Sigmoid colon (tissue), 7 donors: ENCODE measurements at places on chromosomes 4 and X.

DNA sequence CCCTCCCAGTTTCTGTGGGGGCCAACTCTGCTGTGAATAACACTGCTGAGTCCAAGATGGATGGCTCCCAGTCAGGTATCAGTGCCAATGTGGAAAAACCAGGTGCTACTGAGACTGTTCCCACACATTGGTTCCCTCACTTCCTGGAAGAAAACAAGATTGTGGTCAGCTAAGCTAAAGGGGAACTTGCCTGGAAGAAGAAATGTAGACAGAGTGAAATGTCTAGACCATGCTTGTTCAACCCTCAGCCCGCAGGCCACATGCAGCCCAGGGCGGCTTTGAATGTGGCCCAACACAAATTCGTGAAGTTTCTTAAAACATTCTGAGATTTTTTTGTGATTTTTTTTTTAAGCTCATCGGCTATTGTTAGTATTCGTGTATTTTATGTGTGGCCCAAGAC is 28.6 kb upstream of the UTP14A start:
- no peak for DNase-seq

GRCh38 chr4:3710451-3711182 is 55.6 kb upstream of the ADRA2C start:
- DNase-seq = peak; percentile 50

DNA sequence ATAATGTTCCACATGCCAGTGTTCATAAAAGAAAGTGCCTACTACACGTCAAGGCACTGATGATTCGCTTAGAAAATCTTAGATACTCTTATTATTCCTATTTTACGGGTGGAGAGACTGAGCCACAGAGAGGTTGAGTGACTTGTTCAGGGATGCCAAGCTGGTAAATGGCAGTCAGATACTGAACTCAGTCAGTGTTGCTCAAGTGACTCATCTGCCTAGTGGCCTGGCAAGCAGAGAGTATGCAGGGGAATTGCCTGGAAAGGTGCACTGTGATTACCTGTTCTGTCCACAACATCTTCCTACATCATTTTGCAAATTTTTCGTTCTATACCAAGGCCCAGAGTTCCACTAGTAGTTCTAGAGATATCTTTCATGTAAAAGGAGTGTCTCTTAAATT is 68.4 kb downstream of the RAPGEF2 start:
- no peak for DNase-seq

DNA sequence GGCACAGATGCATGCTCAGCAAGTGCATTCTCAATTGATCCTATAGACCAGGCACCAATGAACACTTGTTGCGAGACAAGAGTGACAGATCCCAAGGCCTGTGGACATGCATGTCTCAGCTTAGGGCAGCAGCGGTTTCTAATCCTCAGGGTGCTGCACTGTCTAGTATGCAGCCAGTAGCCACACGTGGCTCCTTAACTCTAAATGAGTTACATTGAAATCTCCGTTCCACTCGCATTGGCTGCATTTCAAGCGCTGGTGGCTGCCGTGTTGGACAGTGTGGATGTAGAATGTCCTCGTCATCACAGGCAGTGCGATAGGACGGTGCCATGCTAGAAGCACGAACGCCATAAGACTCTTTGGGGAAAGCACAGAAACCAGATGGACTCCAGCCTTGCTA is 24.0 kb upstream of the AFAP1 start:
- DNase-seq = no peak

DNA sequence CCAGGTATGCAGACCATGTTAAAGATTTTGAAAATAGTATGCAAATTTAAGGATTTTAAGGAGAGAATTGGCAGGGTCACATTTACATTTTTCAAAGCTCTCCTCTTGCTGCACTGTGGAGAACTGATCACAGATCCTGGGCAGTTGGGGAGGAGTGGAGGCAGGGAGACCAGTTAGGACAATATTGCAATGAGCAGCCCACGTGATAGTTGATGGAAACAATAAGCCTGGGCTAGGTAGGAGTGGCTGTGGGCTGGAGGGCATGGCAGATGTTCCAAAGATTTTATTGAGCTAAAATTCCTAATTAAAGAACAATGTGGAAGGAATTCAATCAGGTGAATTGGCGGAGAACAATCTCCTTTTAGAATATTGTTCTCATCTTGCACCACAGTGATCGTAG is 50.6 kb downstream of the ENPEP start:
- DNase-seq = no peak

GRCh38 chr4:27057053-27057452 is 196.4 kb downstream of the STIM2 start:
- DNase-seq = no peak

- peak; percentile 72 for DNase-seq
Observed at GRCh38 chr4:127410201-127410600, 222.6 kb upstream of the INTU start.

DNA sequence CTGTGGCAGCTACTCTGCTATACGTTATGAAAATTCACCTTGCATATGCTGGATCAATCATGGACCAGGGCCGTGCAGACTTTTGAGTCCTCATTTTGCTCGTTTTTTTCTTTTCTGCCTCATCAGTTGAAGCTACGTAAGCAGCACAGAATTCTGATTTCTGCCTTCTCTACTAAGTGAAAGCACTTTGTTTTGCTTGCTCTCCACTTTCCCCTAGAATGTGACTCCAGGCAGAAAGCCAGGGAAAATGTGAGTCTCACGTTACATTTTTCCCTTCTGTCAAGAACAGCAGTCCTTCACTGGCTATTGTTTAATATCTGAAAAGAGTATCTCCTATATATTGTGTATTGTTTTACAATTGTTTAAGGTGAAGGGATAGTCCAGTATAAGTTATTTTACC is 1840.1 kb downstream of the PCDH7 start:
- DNase-seq = no peak

DNA sequence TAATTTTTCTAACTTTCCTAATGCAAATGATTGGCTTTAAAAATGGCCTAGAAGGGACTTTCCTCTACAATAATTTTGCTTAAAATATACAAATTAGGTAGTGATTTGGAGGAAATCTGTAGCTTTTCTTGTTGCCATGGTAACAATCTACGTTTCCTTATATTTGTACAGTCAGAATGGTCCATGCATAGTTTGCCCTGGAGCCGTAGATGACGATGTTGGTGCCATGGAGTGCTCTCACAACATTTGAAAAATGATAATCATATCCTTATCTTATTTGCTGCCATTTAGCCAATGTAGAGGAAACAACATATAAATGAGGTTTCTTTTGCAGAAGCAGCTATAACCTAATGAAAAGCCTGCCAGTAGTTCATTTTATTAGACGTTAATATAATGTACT is 89.0 kb upstream of the NMU start:
- no peak for DNase-seq

- DNase-seq = no peak
Observed at GRCh38 chr4:136909626-136910025, 622.7 kb downstream of the PCDH18 start.

- no peak for DNase-seq
Observed at GRCh38 chrX:17414839-17415238, 39.8 kb downstream of the NHS start.

DNA sequence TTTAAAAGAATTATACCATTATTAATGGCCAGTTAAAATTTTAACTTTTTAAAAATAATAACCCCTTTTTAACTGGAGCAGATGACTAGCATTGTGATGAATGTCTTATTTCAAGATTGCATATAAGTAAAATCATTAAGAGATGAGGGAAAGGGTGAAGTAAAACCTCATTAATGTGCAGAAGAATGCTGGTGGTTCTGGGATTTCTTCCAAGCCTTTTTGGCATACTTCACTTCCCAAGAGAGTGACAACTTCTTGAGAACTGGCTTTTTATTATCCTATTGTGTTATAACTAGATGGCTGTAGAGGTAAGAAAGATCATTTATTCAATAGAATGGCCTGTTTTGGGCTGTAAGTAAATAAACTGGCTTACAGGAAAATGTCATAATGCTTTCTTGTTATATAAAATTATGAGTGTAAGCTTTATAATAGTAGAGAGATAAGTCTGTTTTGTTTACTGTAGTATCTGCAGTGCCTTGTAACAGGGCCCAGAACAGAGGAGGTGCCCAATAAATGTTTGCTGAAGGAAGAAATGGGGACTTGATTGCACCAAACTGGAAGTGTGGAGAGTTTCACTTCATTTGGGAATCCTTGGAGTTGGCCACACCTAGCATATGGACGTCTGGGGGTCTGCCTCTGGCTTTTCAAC is 242.9 kb upstream of the PITX2 start:
- no peak for DNase-seq

GRCh38 chr4:156676116-156676851 is 295.3 kb downstream of the PDGFC start:
- DNase-seq = no peak

DNA sequence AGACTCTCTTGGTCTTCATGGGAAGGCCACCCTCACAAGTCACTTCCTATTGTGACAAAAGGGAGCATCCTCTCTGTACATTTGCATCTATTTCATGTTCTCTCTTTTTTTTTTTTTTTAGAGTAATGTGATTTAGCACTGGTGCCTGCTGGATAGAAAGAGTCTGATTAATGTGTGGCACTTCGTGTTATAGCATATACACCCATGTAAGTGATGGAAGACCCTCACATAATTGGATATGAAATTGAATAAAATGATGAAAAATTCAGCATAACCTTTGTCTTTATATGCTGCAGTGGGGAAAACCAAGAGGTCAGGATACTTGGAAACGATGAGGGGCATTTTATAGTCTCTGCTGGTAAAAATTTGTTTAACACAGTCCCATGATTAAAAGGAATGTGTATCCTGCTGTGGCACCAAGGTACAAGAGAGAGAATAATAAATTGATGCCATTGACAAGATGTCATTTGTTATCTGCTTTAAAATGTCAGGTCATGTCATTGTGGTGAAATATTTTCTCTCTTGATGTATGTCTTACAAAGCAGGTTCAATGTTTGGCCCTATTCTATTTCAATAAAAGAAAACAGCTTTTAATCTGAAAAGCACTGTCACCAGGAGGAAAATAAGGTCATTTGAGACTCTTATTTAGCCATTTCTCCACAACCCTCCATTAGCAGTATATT is 1115.4 kb downstream of the STPG2 start:
- DNase-seq = no peak

- no peak for DNase-seq
Observed at GRCh38 chr4:158446106-158446505, 75.6 kb upstream of the RXFP1 start.

DNA sequence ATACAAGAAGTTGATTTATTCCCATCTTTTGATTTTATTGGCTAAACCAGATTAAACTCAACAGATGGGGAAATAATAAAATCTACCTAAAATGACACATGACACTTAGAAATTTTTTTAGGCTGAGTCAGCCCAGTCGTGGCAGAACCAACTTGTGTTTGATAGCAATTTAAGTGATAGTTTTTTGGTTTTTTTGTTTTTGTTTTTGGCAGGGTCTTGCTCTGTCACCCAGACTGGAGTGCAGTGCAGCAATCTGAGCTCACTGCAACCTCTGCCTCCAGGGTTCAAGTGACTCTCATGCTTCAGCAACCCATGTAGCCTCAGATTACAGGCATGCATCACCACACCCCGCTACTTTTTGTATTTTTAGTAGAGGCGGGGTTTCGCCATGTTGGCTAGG is 370.3 kb upstream of the NOCT start:
- DNase-seq = no peak

GRCh38 chrX:37959212-37960021 is 46.9 kb upstream of the SYTL5 start:
- no peak for DNase-seq

GRCh38 chr4:51943221-51943620 is 76.9 kb downstream of the LRRC66 start:
- no peak for DNase-seq

- DNase-seq = no peak
Observed at GRCh38 chr4:122772311-122772710, 39.8 kb downstream of the BBS12 start.

DNA sequence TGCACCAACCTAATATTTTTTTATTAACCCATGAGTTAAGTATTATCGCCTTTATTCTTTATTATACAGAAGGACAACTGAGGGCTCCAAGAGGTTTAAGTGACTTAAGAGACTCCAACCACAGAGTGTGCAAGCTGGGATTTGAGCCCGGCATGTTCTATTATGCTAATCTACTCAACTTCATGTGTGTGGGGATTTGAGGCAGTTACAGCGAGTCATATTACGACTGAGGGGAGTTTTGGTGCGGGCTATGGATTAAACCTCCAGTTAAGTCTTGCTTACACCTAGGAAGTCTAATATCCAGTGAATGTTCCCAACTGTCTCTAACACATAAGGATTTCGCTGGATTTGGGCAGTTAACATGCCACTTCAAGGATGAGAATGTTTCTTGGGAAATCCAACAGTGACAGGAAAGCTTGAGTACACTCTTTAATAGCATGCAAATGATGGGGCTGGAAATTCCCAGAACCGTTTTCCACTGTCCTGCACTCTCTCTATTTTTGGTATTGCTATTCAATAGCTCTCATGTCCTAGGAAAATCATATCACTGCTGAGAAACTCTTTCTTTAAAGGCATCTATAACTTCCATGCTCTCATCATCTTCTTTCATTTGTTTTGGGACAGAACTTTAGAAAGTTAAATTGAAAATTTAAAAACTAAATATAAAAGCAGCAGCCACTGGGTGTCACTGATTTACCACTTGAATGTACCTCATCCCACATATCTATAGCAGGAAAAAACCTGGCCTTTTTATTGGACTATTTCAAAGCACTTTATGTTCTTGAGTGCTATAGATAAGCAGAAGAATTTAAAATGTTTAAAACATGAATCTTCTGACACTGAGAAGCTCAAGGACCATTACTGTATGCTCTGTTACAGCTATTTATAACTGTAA is 165.1 kb upstream of the TTC29 start:
- no peak for DNase-seq

DNA sequence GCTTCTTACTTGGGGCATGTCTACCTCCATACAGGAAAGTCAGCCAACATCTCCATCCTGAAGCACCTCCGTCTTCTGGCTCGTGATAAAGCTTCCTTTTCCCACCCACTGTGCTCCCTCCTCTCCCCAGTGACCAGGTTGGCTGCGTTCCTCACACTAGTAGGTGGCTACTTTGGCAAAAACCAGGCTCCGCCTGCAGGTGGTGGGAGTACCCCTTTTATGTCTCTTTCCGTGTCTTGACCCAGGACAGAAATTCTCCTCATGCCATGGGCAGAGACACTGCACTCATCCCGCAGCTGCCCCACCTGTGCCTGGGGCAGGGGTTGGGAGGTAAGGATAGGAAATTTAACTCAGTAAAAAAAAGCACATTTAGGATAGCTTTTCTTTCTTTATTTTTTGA is 50.9 kb downstream of the ENPP6 start:
- DNase-seq = no peak

DNA sequence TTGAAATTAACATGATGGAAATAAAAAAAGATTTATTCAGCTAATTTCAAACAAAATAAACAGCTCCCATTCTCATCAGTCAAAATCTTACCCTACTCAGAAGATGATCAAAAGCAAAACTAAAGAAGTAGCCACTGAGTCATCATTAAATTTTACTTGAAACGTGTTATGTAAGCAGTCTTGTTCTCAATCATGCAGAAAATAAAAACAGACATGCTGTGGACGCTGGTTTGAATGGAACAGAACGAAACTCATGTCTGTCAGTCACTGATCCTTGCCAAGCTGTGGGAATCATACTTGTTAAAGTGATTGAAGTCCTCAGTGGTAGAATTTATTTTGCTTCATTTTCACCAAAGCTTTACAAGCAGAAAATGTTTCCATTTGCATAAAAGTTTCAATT is 77.2 kb upstream of the TLR3 start:
- no peak for DNase-seq
